ENCODE measurements at places on chromosomes 13 and 19. TPM values are rescaled to one million over a fixed set of nuclear protein-coding genes. Genes with fewer than 3 reads are reported as not detected.

GRCh38 chr13:65260946-65261891 lies 1968.9 kb downstream of the PCDH9 start:
- no peak for DNase-seq

GRCh38 chr19:6730153-6730804 lies 7.1 kb downstream of the GPR108 start:
- no peak for DNase-seq

GRCh38 chr13:26498656-26499601 lies 58.6 kb upstream of the WASF3 start:
- DNase-seq, result no peak

DNA sequence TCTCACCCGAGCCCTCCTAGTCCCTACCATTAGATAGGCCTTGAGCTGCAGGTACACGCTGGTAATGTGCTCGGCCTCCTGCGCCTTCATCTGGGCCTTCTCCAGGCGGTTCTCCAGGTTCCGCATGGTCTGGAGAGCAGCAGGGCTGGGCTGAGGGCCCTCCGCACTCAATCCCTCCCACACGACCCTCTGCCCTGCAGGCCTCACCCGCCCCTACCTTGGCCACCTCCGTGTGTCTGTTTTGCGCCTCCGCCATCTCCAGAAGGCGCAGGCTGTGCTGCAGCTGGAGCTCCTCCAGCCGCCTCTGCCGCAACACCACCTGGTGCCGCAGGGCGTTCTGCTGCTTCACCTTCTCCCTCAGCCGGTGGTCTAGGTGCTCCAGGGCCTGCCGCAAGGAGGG lies 7.5 kb upstream of the RGL3 start:
- DNase-seq, result no peak

- DNase-seq, result no peak
Observed at GRCh38 chr13:73179650-73180274, 121.0 kb downstream of the KLF5 start.

GRCh38 chr19:18445262-18445948 lies 7.5 kb upstream of the ISYNA1 start:
- no peak for DNase-seq

- DNase-seq, result no peak
Observed at GRCh38 chr19:9953802-9954542, 17.7 kb upstream of the OLFM2 start.

DNA sequence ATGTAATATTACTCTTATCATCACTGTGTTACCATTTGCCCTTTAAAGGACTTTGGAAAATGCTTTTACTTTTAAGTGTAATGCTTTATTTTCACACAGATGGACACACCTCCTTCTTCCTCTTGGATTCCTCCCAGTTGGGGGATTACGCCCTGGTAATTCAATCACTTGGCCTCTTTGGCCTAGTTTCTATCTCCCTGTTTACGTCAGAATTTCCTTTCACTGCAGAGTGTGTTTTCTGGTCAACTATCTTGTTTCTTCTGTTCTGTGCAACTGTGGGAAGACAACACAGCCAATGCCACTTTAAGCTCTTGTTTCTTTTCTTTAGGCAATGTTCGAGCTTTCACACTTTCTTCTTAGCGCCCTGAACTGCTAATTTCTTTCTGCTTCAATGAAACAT lies 257.3 kb upstream of the MAB21L1 start:
- no peak for DNase-seq

GRCh38 chr19:21699197-21699596 lies 68.2 kb downstream of the ZNF100 start:
- DNase-seq, result no peak

GRCh38 chr19:40302224-40303011 lies 17.3 kb upstream of the AKT2 start:
- no peak for DNase-seq

- no peak for DNase-seq
Observed at GRCh38 chr19:53892981-53893325, 11.0 kb downstream of the PRKCG start.

DNA sequence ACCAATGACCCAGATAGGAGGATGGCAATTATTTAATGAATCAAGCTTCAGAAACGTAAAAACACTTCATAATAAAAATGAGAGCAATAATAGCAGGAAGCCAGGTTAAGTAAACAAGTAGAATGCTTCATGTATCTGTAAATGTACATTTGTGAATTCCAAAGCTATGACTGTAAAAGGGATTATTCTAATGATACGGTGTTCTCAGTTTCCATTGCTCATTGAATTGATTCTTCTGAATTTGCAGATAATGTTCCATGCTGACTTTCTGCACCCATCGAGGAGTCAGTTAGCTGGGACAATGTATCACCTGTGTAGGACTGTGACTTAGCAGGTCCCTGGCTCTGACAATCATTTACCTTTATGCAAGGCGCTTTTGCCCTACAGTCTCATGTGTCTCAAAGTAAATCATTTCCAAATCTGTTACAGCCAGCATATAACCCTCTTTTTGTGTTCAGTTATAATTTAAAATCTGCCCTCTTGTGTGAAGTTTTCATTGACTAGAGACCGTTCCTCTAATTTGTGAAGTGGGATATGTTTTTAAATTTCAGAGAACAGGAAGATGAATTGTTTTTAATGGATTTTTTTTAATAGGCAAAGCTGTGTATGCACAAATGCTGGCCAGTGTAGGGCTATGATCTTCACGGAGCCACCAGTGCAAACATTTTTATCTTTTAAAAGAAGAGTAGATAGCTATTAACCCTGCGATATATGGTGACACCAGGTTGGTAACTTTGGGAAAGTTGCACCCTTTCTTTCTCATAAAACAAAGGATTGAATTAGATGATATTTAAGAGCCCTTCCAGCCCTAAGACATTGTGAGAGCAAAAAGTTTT lies 267.1 kb downstream of the KLF5 start:
- no peak for DNase-seq

DNA sequence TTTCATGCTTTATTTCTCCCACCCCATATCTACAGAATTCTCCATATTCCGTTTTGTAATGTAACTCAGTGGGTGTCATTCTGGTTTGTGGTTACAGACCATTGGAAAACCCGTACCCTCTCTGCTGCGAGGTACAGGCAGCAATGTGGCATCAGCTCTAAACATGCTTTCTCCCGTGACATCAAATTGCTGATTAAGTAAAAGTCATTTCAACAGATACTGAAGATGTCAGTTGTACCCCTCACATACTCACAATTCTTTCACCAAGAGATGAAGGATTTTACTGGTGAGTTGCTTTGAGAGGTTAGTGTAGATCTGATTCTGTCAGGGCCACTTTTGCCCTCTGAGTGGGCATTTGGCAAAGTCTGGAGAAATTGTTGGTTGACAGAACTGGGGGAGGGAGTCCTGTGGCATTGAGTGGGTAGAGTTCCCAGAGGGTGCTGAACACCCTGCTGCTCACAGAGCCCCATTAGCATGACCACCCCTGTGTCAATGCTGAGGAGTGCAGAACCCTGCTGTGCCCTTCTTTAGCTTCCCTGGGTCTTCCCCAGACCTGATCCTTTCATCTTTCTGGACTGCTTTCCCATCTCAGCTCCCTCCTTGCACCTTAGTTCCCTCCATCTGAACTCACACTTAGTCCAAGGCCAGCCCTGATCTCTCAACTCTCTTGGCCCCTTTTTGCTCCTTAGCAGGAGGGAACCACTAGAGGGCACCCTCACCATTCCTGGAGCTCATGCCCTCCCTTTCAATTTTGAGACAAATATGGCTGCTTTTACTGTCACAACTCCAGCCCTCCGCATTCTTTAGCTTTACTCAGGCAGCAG lies 39.9 kb upstream of the CEACAM8 start:
- DNase-seq, result no peak

GRCh38 chr19:19946226-19946625 lies 45.5 kb downstream of the ZNF93 start:
- DNase-seq, result no peak

GRCh38 chr13:30810801-30811200 lies 75.5 kb downstream of the ALOX5AP start:
- no peak for DNase-seq

The ICAM5 gene
- total RNA-seq, result 6.1 TPM

The ZNF787 gene
- total RNA-seq, result 15.1 TPM

The ACP5 gene
- 0.41 TPM for total RNA-seq

The KIR2DL3 gene
- total RNA-seq, result not detected

The ZNF320 gene
- 32.2 TPM for total RNA-seq
